NCI-H345 (cell line): ENCODE measurements at places on chromosomes 7 and 10.

- DNase-seq, result no peak
These were observed 97.3 kb downstream of the PIP4K2A start for GRCh38 chr10:22617051-22617450.

- DNase-seq, result no peak
These were observed 172.3 kb downstream of the AKR1D1 start for GRCh38 chr7:138248609-138249008.

DNA sequence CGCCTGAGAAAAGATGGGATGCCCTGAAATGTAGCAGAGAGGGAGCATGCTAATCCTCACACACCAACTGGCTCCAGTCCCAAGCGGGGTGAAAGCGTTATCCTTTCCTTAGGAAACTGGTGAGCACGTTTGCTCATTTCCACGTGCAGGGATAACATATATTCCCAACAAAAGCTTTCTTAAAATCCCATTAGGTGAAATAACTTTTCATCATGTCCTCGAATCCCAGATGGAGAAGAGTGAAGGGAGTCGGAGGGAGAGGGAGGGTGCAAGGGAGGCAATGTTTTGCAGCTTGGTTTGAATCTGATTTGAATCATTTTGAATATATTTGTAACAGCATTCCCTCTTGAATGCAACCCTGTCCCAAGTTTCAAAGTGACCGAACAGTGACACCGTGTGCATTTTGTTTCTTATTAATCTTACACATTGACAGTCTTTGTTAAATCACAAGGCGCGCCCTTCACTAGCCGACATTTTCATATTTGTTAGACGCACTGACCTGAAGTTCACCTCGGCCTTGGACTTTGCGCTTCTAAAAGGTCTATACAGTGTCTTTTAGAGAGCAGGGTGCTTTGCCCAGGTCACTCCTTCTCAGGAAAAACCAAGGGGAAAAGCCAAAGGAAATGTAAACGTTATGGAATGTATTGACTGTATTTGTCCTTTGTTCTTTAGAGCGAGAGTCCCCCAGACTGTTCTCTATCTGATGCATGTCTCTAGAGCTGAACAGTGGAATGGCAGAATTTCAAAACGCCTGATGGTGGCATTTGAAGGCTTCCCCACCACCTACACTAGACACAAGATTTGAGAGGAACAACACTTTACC lies 3.1 kb upstream of the HOXA4 start:
- DNase-seq, result no peak

DNA sequence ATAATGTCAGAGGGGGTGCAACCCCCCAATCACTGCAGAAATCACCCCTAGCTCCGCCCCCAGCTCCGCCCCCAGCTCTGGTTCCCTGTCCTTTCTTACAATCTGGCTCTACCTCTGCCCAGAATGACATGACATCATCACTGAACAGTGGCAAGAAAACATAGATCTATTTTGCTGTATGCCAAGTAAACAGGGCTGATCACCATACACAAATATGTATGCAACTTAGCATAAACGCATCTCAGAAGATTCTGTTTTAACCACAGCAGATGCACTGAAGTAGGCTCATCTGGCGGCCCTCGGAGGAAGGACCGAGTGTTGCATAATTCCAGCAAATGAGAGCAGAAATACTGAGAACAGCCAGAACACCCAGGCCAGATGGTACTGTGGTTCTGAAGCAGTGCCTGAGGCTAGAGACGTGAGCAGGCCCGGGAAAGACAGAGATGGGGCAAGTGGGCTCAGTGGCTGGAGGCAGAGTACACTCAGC lies 293.3 kb upstream of the KLF14 start:
- DNase-seq, result no peak

GRCh38 chr10:1548596-1548995 lies 188.7 kb downstream of the ADARB2 start:
- DNase-seq, result no peak

GRCh38 chr7:36217961-36218284 lies 64.9 kb downstream of the EEPD1 start:
- DNase-seq, result no peak
